ENCODE measurements at places on chromosomes 12 and 14.

DNA sequence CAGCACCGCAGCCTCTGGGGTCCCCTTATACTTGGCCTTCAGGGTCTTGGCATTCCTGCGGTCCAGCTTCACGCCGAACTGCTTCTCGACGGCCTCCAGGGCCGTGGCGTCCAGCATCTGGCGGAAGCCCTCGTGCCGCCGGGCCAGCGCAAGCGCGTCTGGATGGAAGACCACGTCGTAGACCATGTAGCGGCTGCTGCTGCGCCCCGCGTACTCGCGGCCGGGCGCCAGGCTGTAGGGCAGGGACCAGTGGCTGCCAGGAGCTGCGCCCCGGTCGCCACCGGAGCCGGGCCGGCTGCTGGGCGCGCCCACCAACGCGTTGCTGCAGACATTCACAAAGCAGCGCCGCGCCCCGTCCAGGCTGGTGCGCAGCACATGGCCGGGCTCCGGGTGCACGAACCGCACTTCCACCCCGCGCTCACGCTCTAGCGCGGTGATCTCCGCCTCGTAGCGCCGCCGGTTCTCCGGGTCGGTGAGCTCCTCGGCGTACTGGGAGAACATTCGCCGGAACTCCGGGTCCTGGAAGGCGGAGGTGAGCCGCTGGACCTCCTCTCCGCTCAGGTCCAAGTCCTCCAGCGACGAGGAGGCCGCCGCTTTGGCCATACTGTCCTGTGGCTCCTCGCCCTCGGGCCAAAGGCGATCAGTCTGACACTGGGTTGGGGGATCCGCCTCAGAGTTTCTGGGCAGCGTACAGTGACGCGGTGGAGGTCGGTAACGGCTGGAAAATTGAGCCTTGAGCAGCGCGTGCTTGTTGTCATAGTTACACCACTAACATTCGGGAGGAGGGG, at the start of gene DNAAF2:
Gene DNAAF2 (minus strand): TSS at position 698 of the 788 bp plus-strand sequence. CDS start 95 bp downstream, at position 603.
- peak; percentile 48 for DNase-seq

GRCh38 chr12:116745554-116745953, 7.4 kb downstream of the RNFT2 start:
- no peak for DNase-seq

GRCh38 chr12:77847060-77847541, 16.4 kb downstream of the NAV3 start:
- DNase-seq, result no peak

DNA sequence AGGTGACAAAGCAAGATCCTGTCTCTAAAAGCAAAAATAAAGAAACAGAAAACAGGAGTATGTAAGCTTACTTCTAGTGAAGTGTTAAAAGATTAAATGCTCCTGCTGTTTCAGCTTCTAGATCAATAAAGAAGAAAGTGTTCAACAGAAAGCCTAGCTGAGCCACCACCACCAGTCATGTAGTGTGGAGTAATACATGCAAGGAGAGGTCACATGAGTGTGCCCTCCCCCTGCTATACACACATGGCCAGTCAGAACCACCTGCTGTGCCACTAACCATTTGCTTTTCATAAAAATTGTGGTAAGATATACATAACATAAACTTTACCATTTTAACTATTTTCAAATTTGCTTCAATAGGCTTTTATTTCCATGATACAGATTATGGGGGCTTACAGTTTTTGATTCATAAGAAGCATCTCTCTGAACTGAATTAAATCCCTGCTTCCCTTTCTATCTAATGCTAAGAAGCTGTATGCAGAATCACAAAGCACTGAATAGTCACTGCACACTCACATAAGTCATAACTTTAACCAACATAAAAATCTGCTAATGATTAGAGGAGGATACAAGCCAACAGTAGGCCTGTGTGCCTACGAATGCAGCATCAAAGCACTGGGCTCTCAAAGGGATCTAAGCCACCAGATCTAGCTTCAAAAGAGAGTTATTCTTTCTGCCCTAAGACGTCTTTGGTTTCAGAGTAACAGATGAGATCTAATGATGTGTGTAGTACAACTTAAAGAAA, 515.5 kb downstream of the C12orf50 start:
- no peak for DNase-seq

DNA sequence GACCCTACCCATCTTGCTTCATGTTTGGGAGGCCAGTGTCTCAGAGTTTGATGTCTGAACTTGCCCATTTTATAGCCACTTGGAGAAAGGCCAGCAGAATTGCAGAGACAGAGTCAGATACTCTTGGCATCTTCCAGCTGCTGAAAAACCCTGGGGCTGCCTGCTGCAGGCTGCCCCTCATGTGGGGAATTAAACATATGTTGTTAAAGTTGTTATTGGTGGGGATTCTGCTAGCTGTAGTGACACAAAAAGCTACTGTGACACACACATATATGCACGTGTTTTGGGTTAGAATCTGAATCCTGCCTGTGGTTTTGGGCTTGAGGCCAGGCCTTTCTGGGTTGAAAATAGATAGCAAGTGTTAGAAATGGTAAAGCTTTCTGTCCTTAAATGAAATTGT, 1288.4 kb downstream of the AACS start:
- DNase-seq, result no peak

DNA sequence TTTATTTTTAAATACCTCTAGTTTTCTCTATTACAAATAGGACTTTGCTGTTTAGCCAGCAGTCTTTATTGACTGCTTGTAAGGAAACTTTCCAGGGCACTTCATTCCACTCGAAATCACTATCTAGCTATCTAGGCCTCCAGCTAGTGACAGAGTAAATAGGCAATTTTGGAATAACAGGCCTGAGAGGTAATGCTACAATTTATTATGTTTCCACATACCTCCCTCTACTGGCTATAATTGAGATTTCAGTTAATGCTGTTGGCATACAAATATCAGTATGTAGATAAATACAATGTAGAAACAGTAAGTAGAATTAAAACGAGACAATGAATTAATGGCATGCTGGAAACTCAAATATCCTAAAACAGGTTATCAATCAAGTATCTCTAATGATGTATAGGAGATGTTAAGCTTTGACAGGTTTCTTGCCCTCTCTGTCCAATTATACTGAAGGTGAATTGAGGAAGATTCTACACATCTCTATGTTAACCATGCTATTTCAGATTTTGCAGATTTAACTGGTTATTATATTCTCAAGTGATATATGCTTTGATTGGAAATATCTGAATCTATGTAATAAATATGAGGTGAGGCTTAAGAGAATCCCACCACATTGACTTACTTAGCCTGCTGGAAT, 7.2 kb downstream of the DTD2 start:
- DNase-seq, result no peak

DNA sequence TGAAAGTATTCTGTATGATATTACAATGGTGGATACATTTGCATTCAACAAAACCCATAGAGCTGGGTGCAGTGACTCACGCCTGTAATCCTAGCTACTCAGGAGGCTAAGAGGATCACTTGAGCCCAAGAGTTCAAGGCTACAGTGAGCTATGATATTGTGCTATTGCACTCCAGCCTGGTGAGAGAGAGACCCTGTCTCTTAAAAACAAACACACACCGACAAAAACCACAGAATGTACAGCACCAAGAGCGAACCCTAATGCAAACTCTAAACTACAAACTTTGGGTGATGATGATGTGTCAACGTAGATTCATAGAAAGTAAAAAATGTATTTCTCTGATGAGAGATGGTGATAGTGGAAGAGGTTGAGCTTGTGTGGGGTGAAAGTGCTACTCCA, 8.6 kb downstream of the CAPRIN2 start:
- DNase-seq, result no peak

DNA sequence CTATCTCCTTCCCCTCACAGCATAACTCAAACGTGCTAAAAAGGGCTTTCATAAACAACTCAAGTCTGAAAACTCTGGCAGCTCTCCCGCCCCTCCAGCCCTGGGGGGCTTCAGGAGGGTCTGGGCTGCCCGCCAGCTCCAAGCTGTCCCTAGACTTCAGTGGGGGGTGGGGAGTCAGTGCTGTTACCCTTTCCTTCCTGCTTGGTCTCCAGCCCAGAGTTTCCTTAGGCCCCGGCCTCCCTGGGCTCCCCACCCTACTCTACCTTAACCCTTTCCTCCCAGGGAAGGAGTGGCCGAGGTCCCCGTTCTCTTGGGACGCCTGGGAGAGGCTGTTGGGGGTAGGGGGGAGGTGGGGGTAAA, 530 bp upstream of the NYNRIN start:
- DNase-seq, result no peak

- no peak for DNase-seq
These were observed 28.3 kb downstream of the NPC2 start for GRCh38 chr14:74464785-74465184.

DNA sequence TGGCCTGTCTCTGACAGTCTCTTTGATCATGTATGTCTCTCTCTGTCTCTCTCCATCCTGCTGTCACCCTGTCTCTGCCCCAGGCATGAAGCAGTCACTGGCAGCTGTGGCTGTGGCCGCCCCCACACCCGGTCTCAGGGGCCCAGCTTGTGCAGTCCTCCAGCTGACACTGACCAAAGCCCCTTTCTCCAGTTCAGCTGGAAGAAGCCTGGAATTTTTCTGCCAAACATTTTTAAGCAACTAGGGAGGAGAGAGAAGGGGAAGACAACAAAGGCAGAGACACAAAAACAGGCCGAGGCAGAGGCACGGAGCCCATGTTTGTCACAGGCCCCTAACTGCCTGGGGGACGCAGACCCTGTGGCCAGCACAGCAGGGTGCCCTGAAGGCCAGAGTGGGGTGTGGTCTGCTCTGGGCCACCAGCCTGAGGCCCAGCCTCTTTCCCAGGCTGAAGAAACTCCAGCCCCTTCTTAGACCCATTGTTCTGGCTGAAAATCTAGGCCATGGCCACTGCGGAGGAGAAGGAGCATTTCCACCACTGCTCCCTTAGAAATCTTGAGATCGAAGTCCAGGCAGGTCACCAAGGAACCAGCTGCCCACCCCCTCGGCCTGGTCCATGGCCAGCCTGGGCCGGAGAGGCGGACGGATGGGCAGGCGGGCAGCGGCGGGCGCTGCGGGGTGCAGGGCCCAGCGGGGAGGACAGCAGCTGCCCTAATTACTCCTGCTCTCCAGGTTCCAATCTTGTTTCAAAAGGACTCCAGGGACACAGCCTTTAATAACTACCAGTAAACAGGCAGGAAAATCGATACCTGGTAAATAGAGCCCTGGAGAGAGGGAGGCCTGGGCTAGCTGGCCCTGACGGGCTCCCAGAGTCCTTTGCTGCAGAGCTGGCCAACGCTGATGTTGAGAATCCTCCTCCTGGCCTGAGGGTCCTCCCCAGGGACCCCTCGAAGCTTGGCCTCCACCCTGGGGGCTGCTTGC, 14.9 kb downstream of the DTX1 start:
- DNase-seq, result no peak

DNA sequence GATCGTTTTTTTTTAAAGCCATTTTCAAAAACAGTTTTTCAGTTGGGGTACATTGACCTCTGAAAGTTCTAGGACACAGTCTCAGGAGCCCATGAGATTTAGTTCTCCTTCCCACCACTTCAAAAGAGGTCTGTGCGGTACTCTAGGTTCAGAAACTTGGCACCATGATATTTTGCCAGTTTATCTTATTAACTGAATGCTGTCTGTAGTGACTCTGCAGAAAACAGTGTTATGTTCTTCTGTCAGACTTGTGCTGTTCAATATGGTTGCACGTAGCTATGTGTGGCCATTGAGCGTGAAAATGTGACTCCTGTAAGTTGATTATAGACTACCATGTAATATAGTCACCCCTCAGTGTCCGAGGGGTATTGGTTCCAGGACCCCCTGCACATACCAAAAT, 35.9 kb downstream of the CRADD start:
- no peak for DNase-seq

DNA sequence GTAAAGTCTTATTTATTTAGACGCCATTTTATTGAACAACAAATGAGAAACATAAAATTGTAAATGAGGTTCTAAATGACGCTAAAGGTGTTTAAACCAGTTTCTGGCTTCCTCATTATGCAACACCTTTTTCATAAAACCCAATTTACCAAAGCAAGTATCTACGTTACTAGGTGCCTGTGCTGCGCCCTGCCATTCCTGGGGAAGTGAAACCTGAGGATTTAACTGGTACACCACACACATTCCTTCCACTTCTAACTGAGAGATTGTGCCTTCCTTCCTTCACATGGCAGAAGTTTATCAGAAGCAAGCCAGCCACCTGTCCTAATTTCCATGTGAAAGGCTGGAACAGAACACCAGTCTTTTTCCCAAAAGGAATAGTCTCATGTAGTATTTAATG, 40.3 kb upstream of the GCH1 start:
- DNase-seq, result no peak

- DNase-seq, result no peak
These were observed 91.4 kb upstream of the CPM start for GRCh38 chr12:69024413-69024812.

GRCh38 chr14:64692986-64693809, 11.0 kb upstream of the PLEKHG3 start:
- no peak for DNase-seq

- DNase-seq, result peak; percentile 72
These were observed 133.5 kb upstream of the HIF1A start for GRCh38 chr14:61561657-61562276.

- no peak for DNase-seq
These were observed 26.9 kb downstream of the FIGNL2 start for GRCh38 chr12:51821440-51822260.

DNA sequence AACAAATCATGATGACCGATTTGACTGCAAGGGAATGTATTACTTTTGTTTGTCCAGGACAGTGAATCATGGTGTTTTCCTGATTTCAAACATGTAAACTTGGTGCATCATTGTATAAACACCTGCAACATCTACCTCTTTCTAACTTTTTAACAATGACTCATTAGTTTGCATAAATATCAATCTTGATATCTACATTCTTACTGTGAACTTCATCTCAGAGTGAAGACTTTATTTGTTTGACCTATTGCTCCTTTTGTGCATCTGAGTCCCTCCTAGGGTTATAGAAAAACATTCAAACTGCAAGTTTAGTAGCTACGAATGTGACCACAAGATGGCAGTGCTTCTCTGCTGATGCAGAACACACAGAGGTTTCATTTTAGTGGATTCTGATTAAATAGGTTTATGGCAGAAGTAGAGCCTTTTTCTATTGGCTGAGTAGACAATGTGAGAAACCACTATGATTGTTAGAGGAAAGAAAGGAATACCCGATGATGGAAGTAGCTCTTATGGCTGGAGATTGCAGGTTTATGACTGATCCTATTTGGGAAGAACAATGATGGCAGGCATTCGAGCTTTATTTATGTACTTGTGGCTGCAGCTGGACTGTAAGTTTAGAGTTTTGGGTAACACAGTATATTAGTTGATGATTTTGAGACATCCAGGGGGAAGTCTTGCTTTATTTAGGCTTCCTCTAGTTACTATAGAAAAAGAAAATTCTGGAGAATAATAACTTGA, 244.2 kb upstream of the OR4E1 start:
- DNase-seq, result no peak

GRCh38 chr12:25071366-25071765, 122.5 kb upstream of the BCAT1 start:
- DNase-seq, result no peak

DNA sequence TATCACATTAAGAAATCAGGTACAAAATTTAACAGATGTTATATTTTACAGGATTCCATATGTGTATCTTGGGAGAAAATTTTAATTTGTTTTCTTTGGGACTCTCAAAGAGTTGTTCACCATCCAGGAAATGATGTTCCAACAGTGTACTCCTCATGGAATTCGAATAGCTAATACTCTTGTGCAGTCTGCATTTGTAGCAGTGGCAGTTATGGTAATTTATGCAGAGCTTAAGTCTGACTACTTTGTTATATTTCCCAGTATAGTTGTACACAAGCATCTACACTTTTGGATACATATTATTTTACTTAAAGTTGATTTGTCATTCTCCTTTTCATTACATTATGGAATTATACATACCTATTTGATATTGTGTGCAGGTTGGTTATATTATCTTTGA, 436.7 kb upstream of the FBXO33 start:
- DNase-seq, result no peak

GRCh38 chr14:79229383-79229909, 981.9 kb downstream of the DIO2 start:
- no peak for DNase-seq

- no peak for DNase-seq
These were observed 239.1 kb upstream of the DIO3 start for GRCh38 chr14:101322223-101322622.

All from omental fat pad (tissue), 4 donors.